ENCODE measurements at places on chromosomes 7 and 10. TPM values are rescaled to one million over a fixed set of nuclear protein-coding genes. Genes with fewer than 3 reads are reported as not detected.

Gene GHRHR
- polyA plus RNA-seq = not detected

Gene GNG11
- 51.1 TPM for polyA plus RNA-seq

Gene TRIM73
- 8.9 TPM for polyA plus RNA-seq

Gene GTPBP4
- polyA plus RNA-seq = 59.8 TPM

Gene NPFFR1
- 0.37 TPM for polyA plus RNA-seq

Gene ANXA8L1
- 1.2 TPM for polyA plus RNA-seq

Gene BLNK
- 18.4 TPM for polyA plus RNA-seq

Gene HOXA1
- polyA plus RNA-seq = 2.0 TPM

Gene RASA4B
- 8.8 TPM for polyA plus RNA-seq

Gene LDB3
- 1.2 TPM for polyA plus RNA-seq

Gene CALHM3
- not detected for polyA plus RNA-seq

Gene NPC1L1
- polyA plus RNA-seq = 0.30 TPM

Gene ITPRID1
- polyA plus RNA-seq = not detected

Gene PRKG1
- polyA plus RNA-seq = 17.4 TPM

Gene CEP41
- polyA plus RNA-seq = 28.2 TPM

Gene ZNF365
- polyA plus RNA-seq = 0.32 TPM

Gene TMEM196
- 0.09 TPM for polyA plus RNA-seq

Gene SLF2
- polyA plus RNA-seq = 70.7 TPM

Gene TMEM176A
- polyA plus RNA-seq = 4.2 TPM

Gene MNX1
- 0.47 TPM for polyA plus RNA-seq

Gene PRSS37
- 0.62 TPM for polyA plus RNA-seq

Gene LLCFC1
- 0.57 TPM for polyA plus RNA-seq

Gene PRRT4
- polyA plus RNA-seq = 2.6 TPM

Gene ADAM12
- 8.6 TPM for polyA plus RNA-seq

Gene NEBL
- polyA plus RNA-seq = 20.6 TPM

Gene TRIM50
- polyA plus RNA-seq = 0.22 TPM

Gene HMX2
- not detected for polyA plus RNA-seq

Gene INA
- 0.40 TPM for polyA plus RNA-seq

Gene SND1
- polyA plus RNA-seq = 184 TPM

Gene PNLIP
- not detected for polyA plus RNA-seq

Gene FEZF1
- polyA plus RNA-seq = not detected

Gene CFAP46
- 3.6 TPM for polyA plus RNA-seq

Gene PIK3AP1
- polyA plus RNA-seq = 3.5 TPM

Gene MGMT
- polyA plus RNA-seq = 13.1 TPM

Gene GAD2
- not detected for polyA plus RNA-seq

Gene CUBN
- 3.6 TPM for polyA plus RNA-seq

Gene FAM25C
- polyA plus RNA-seq = not detected

Gene NPY4R2
- polyA plus RNA-seq = 0.41 TPM

Measured in left lung (tissue), 14 donors.